ENCODE measurements at places on chromosomes 12 and 14. TPM values are rescaled to one million over a fixed set of nuclear protein-coding genes. Genes with fewer than 3 reads are reported as not detected.

GRCh38 chr12:39989501-39989900, 116.4 kb downstream of the SLC2A13 start:
- H3K4me3 ChIP-seq, result no peak overlapping the region
- H3K27me3 ChIP-seq, result no peaks in the 10 kb centered on the region
- H3K27ac ChIP-seq, result no peak overlapping the region
- peaks cover 8% of the 10 kb centered on the region for H3K4me1 ChIP-seq
- no peaks in the 10 kb centered on the region for H3K36me3 ChIP-seq

DNA sequence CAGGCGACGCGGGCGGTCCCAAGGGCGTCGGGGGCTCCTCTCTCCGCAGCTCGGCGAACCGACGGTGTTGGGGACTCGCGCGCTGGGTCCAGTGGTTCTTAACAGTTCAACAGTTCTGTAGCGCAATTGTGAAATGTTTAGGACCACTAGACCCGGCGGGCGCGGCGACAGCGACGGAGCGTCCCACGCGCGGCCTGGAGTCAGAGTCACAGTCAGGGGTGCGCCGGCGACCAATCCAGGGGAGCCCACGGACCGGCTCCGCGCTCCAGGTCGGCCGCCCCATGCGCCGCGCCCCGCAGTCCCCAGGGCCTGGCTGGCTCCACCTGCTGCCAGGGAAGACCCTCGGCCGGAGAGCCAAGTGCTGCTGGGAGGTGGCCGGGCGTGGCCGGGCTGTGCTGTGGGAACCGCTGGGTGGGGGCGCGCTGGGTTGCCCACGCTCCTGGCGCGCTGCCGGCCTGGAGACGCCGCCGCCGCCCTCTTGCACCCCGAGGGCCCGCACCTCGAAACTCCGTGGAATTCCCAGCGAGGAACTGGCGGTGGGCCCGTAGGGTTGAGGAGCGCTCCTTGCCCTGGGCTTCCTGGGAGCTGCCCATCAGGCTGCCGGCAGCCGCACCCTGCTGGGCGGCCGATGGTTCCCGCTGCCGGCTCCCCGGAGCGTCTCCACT, 20.9 kb upstream of the KIF26A start:
- peaks cover 21% of the 10 kb centered on the region for H3K4me1 ChIP-seq
- H3K36me3 ChIP-seq, result no peaks in the 10 kb centered on the region
- no peaks in the 10 kb centered on the region for H3K27me3 ChIP-seq
- no peak for DNase-seq
- peak overlapping the region; percentile 18 for H3K4me3 ChIP-seq

- H3K27ac ChIP-seq, result no peak overlapping the region
- peaks cover 32% of the 10 kb centered on the region for H3K36me3 ChIP-seq
- no peaks in the 10 kb centered on the region for H3K27me3 ChIP-seq
These were observed 28.7 kb downstream of the RHOF start for GRCh38 chr12:121764808-121765207.

DNA sequence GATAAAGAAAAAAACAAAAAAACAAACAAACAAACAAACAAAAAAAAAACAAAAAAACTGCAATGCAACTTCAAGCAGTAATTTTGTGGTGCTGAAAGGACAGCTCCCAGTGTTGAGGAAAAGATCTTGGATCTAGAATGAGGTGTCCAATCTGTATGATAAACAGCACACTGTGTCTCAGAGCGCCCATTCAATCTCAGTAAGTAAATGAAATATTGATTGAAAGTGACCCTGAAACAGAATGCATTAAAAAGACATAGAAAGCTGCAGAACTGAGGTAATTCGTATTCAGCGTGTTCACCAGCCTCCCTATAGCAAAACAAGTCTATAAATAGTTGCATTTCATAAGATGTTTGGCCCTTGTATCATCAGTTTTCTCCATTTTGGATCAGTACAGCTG, 153.0 kb downstream of the NOVA1 start:
- DNase-seq, result no peak
- no peaks in the 10 kb centered on the region for H3K4me1 ChIP-seq
- no peaks in the 10 kb centered on the region for H3K27me3 ChIP-seq
- no peaks in the 10 kb centered on the region for H3K36me3 ChIP-seq
- no peak overlapping the region for H3K27ac ChIP-seq

GRCh38 chr14:30998100-30998706, 27.2 kb upstream of the AP4S1 start:
- DNase-seq, result no peak
- no peak overlapping the region for H3K27ac ChIP-seq
- H3K4me1 ChIP-seq, result no peaks in the 10 kb centered on the region
- H3K36me3 ChIP-seq, result peaks cover 35% of the 10 kb centered on the region

DNA sequence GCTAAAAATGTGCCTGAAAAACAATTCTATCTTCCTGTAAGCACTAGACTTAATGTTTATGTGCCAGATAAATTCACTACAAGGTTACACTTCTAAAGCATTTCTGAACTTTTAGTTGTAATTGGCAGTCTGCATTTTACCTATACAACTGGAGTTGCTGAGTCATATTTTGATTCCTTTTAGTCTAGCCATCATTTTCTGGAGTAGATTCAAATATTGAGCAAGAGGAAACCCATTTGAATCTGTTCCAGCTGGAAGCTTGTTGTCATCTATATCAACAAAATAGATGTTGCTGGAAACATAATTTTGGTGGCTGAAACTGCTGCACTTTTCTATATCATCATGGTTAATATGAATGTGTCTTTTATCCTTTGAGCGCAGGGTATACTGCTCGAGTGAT, 122.2 kb upstream of the CCDC175 start:
- no peaks in the 10 kb centered on the region for H3K36me3 ChIP-seq
- DNase-seq, result no peak
- H3K27ac ChIP-seq, result no peak overlapping the region
- H3K4me3 ChIP-seq, result no peak overlapping the region

DNA sequence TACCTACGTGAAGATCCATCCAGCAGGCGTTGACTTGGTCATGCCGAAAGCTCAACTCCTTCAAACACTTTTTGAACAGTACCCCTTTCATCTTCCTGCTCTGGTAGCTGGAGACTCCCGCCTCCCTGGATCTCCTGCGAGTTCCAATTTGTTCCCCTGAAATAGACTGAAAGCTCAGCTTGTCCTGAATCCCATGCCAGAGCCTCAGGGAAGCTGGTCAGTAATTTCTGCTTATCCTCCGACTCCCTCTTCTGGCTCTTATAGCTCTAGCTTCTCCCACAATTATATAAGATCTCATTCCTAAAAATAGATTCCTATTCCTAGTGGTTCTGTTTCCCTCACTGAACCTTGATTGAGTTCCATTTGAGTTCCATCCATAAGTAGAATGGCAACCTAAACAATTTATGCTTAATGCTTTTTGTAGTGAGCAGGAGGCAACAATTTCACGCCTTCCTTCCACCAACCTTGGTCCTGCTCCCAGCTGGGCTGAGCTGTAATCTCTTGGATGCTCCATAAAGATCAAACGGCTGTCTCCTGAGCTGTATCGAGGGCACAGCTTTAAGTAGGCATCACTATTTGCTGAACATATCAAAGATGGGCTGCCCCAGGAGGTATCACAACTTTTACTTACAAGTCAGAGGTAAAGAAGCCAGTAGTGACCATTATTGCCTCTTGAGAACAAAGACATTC, 8.0 kb upstream of the TMEM132C start:
- H3K27ac ChIP-seq, result no peak overlapping the region
- H3K4me1 ChIP-seq, result no peaks in the 10 kb centered on the region
- no peak for DNase-seq
- H3K36me3 ChIP-seq, result no peaks in the 10 kb centered on the region
- no peaks in the 10 kb centered on the region for H3K27me3 ChIP-seq

GRCh38 chr12:74849801-74850200, 312.2 kb downstream of the ATXN7L3B start:
- H3K27ac ChIP-seq, result no peak overlapping the region
- H3K27me3 ChIP-seq, result no peaks in the 10 kb centered on the region
- H3K4me3 ChIP-seq, result no peak overlapping the region
- no peaks in the 10 kb centered on the region for H3K36me3 ChIP-seq

DNA sequence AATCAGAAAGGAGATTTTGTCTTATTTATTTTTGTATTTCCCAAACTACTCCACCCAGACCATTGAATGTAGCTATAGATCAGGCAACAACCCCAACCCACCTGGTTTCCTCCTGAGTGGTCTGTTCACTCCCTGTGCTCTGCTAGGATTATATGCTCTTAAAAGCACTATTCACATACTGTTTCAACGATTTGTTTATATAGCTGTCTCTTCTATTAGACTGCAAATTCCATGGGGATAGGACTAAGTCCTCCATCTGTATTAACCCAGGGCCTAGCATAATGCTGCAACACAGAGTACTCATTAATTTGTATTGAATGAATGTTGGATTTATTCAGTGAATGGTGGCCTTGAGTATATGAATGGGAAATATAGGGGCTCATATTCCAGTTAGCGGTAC, 307.6 kb downstream of the RAD51B start:
- H3K36me3 ChIP-seq, result no peaks in the 10 kb centered on the region
- peaks cover 11% of the 10 kb centered on the region for H3K4me1 ChIP-seq
- no peak overlapping the region for H3K27ac ChIP-seq

DNA sequence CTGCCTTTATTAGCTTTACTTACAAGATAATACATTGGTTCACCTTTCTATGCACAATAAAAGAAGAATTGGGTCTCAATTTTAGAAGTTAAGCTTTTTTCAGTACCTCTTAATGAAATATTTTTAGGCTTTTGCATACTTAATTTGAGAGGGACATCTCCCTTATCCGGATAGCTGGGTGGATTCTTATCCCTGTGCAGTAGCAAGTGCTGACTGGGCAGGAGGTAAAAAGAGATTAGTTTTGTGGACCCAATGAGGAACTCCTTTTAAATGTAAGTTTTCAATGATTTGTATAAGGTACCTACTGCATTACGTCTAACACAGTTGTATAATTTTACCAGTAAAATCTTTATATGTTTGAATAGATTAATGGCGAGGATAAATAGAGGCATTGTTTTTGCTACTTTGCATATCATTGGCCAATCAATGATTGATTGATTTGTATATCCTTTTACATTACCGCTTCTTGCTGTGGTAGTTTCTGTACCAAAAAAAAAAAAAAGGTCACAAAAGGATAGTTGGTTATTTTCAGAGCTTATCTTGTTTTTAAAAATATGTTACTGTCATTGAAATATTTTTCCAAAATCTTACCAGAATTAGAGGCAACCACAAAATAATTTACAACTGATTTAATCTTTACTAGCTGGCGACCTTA, 2.2 kb downstream of the CPSF6 start:
- H3K4me3 ChIP-seq, result no peak overlapping the region
- H3K27ac ChIP-seq, result no peak overlapping the region
- no peaks in the 10 kb centered on the region for H3K27me3 ChIP-seq
- no peaks in the 10 kb centered on the region for H3K36me3 ChIP-seq

DNA sequence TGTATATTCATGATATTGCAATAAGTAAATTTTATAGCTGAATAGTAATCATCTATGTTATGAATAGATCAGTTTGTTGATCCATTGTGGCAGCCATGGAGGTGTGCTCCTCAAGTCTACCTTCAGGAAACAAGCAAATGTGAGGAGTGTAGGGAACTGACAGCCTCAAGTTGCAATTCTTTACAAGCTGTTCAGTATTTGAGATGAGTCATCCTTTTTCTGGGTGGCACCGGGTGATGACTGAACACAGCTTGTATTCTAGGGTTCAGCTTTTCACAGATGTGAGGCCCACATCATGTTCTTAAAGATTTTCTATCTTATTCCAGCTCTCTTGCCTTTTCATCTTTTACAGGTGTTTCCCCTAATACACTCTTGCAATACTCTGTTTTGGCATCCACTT, 452.4 kb downstream of the KCNH5 start:
- H3K27ac ChIP-seq, result no peak overlapping the region

DNA sequence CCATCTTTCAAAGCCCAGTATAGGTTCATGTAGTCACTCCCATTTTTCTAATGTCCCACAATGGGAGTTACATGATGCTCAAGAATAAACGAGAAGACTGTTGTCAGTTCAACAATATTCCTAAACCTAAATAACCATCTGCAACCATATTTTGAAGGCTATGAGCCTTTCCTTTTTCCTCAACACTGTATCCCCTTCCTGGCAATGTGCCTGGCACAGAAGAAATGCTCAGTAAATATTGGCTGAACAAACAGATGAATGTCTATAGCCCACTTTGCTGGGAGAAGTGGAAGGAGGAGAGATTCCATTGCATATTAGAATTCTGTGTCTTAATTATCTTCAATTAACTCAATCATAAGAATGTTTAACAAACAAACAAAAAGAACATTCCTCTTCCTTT, 6.1 kb downstream of the ARMH4 start:
- H3K27me3 ChIP-seq, result no peaks in the 10 kb centered on the region
- H3K27ac ChIP-seq, result no peak overlapping the region
- no peak for DNase-seq
- no peaks in the 10 kb centered on the region for H3K36me3 ChIP-seq
- H3K4me3 ChIP-seq, result no peak overlapping the region

- DNase-seq, result no peak
- no peaks in the 10 kb centered on the region for H3K4me1 ChIP-seq
- no peaks in the 10 kb centered on the region for H3K27me3 ChIP-seq
- H3K4me3 ChIP-seq, result no peak overlapping the region
- no peaks in the 10 kb centered on the region for H3K36me3 ChIP-seq
These were observed 12.2 kb downstream of the SDR9C7 start for GRCh38 chr12:56922031-56922430.

DNA sequence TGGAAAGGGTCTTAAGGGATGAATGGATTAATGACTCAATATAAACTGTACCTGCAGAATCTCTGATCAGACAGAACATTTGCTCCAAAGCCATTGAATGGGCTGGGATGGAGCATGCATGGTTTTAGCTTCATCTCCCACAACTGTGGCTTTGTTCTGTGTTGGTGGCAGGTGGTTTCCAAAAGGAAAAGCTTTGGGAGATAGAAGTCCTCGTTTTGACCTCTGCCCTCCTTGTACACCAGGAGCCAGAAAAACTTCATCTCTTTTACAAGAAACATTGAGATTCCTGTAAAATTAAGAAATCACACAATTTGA, 39.5 kb downstream of the GPR65 start:
- DNase-seq, result no peak
- H3K36me3 ChIP-seq, result no peaks in the 10 kb centered on the region
- H3K4me3 ChIP-seq, result no peak overlapping the region
- H3K4me1 ChIP-seq, result no peaks in the 10 kb centered on the region
- no peak overlapping the region for H3K27ac ChIP-seq

GRCh38 chr14:104385531-104386101, 193.9 kb upstream of the C14orf180 start:
- DNase-seq, result no peak
- H3K36me3 ChIP-seq, result no peaks in the 10 kb centered on the region
- H3K4me1 ChIP-seq, result no peaks in the 10 kb centered on the region
- no peak overlapping the region for H3K27ac ChIP-seq
- no peaks in the 10 kb centered on the region for H3K27me3 ChIP-seq
- H3K4me3 ChIP-seq, result no peak overlapping the region

GRCh38 chr12:82659343-82660207, 27.1 kb upstream of the TMTC2 start:
- no peaks in the 10 kb centered on the region for H3K4me1 ChIP-seq
- no peaks in the 10 kb centered on the region for H3K27me3 ChIP-seq
- H3K4me3 ChIP-seq, result no peak overlapping the region
- DNase-seq, result no peak
- no peaks in the 10 kb centered on the region for H3K36me3 ChIP-seq
- H3K27ac ChIP-seq, result no peak overlapping the region

NANOG gene
- total RNA-seq, result 0.84 TPM

RD3L gene
- total RNA-seq, result not detected

TPPP2 gene
- total RNA-seq, result not detected

CSRP2 gene
- total RNA-seq, result 14.9 TPM

AJUBA gene
- total RNA-seq, result 33.5 TPM

FLRT2 gene
- total RNA-seq, result 58.6 TPM

SLC35F4 gene
- total RNA-seq, result not detected

NKX2-1 gene
- total RNA-seq, result not detected

TPH2 gene
- total RNA-seq, result not detected

CAMKK2 gene
- total RNA-seq, result 31.6 TPM

CSRNP2 gene
- 22.6 TPM for total RNA-seq

AQP6 gene
- 0.63 TPM for total RNA-seq

PHLDA1 gene
- total RNA-seq, result 32.7 TPM

Measured in tibial nerve (tissue), 4 donors.